ENCODE measurements at places on chromosomes 6 and 20. TPM values are rescaled to one million over a fixed set of nuclear protein-coding genes. Genes with fewer than 3 reads are reported as not detected.
A peak's percentile ranks its signal among the peaks of the same experiment; 100 is the strongest.

DNA sequence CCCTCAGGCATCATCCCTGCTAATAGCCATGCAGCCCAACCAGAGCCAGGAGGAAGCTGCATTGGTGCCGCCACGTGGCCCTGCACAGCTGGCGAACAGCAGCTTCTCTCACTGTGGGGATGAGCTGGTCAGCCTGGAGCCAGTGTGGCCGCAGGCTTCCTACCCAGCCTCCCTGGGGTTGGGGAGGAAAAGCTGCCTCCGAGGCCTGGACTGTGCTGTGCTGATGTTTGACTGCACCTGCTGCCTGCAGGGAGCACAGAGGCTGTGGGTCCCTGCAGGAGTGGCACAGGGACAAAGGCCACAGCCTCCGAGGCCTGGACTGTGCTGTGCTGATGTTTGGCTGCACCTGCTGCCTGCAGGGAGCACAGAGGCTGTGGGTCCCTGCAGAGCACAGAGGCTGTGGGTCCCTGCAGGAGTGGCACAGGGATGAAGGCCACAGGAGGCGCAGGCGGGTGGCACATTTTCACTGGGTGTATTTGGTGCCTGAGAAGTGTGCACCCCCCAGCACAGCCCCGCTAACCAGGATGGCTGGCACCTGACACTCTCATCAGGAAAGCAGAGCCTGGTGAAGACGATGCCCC is 83.9 kb downstream of the DLL1 start:
- DNase-seq, result no peak

- DNase-seq, result peak; percentile 86
These were observed 10.9 kb upstream of the B4GALT5 start for GRCh38 chr20:49724408-49725223.

DNA sequence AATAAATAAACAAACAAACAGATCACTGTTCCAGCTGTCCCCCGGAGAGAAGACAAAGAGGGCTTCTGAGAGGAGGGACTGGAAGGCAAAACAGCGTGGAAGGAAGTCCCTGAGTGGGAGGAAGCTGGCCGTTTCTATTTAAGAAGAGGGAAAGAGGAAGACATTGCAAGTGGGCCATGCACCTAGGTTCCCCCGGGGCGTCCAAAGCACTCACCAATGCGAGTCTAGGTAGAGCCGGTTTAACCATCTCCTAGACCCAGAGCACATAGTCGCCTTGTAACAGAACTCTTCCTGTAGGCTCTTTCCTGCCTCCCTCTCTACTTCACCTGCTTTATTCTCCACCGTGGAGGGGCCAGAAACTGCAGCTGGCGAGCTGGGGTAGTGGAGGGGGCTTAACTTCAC is 158.4 kb downstream of the ZDHHC14 start:
- DNase-seq, result no peak

DNA sequence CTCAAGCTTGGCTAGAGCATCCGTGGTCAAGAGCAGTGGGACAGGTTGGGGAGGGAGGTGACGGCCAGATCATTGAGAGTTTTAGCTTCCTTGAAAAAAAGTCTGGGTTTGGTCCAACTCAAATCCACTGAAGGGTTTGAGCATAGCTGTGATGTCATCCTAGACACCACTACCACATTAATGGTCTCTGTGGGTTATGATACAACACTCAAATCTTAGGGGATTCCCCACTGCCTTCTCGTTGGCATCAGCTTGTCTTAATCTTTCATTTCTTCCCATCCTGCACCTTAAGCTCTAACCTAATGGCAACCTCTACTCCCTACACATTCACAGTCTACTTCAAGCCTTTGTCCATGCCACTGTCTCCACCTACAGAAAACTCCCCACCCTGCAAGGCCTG is 77.3 kb downstream of the BMP6 start:
- DNase-seq, result no peak

Gene FILIP1
- under 0.01 TPM for total RNA-seq

Gene SMIM13
- total RNA-seq, result 2.2 TPM
